ENCODE measurements at places on chromosomes 16 and 17.

GRCh38 chr16:73122604-73123391 is 74.9 kb upstream of the ZFHX3 start:
- DNase-seq = no peak

DNA sequence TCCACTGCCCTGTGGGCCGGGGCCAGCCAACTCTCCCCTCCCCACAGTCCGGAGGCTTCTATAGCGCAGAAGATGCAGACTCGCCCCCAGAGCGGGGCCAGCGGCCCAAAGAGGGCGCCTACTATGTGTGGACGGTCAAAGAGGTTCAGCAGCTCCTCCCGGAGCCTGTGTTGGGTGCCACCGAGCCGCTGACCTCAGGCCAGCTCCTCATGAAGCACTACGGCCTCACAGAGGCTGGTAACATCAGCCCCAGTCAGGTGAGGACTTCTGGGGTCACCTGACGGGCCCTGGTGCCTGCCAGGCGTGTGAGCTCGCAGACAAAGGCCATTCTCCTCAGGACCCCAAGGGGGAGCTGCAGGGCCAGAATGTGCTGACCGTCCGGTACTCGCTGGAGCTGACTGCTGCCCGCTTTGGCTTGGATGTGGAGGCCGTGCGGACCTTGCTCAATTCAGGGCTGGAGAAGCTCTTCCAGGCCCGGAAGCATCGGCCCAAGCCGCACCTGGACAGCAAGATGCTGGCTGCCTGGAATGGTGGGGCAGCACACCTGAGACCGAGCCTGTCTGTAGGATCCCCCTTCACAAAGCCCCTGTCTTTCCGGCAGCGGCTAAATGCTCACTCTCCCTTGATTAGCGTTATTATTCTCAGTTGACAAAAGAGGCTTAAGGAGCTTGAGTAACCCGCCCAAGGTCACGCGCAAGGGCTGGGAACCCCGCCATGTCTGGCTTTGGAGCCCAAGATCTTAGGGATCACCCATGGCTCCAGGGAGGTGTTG is 3.9 kb downstream of the SPATA20 start:
- no peak for DNase-seq

GRCh38 chr17:74493331-74493833 is 26.9 kb downstream of the CD300A start:
- DNase-seq = peak; percentile 16

DNA sequence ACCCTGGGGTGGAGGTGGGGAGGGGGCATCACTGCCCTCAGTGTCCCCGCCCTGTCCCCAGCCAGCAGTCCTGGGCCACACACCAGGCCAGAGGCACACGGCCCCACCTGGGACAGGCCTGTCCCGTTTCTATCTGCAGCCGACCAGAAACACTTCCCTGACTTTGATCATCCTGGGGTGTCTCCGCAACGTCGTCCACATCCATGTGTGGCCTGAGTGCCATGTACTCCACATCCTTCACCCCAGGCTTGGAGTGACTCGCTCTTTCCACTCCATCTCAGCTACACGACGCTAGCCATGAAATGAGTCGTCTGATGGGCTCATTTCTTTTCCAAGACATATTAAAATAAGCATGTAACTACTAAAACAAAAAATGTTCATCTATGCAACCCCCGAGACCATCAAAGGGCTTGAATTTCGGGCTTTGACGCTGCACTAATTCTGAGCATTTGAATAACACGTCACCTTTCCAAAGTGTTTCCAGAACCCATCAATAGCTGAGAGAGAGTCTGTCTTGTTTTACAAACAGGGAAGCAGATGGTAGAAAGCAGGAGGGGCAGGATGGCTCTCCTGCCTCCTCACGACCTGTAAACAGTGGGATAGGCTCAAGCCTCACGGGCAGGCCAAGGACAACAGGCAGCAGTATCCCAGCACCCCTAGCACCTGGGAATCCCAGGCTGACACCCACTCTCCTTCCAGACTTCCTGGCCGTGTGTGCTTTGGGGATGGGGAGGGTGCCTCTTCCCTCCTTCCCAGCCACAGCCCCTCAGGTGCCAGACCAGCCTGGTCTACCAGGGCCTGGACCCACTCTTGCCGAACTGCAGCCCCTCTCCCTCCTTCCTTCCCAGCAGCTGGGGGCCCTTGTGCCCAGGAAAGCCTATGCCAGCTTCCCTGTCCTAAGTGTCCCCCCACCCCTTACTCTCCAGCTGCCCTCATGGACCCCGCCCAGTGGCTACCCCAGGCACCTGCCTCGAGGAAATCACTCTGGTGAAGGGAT is 20.0 kb upstream of the RASD1 start:
- DNase-seq = no peak

GRCh38 chr17:56313201-56313600 is 159.9 kb downstream of the ANKFN1 start:
- no peak for DNase-seq

DNA sequence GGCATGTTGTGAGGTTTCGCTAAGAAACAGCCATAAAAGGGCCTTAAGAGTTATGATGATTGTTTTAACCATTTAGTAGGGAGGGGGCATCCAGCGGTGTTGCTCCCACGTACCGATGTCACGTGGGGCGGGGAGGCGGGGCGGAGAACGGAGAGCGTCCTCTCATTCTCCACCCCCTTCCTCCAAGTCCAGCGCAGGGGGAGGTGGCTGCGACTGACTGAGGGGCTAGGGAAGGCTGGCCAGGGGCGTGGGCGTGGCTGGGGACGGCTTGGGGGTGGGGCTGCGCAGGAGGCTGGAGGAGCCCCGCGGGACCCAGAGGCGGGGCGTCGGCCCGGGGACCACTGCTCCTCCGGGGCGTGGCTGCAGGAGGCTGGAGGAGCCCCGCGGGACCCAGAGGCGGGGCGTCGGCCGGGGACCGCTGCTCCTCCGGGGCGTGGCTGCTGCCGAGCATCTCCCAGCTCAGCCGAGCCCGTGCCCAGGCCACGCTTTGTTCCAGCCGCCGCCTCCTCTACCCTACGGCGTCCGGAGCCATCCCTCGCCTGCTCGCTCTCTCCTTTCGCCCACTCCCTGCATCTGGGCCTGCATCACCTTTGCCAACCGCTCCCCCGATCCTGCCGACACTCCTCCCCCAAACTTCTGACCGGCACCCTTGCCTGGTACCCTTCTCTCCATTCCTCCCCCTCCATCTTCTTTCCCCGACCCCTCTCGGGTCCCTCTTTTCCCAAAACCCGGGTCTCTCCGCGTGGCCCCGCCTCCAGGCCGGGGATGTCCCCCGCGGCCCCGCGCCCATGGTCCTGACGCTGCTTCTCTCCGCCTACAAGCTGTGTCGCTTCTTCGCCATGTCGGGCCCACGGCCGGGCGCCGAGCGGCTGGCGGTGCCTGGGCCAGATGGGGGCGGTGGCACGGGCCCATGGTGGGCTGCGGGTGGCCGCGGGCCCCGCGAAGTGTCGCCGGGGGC is at the start of gene SARM1:
Gene SARM1 (plus strand): TSS at position 450 of the 958 bp plus-strand sequence. CDS start 339 bp downstream, at position 789.
- DNase-seq = peak; percentile 80

DNA sequence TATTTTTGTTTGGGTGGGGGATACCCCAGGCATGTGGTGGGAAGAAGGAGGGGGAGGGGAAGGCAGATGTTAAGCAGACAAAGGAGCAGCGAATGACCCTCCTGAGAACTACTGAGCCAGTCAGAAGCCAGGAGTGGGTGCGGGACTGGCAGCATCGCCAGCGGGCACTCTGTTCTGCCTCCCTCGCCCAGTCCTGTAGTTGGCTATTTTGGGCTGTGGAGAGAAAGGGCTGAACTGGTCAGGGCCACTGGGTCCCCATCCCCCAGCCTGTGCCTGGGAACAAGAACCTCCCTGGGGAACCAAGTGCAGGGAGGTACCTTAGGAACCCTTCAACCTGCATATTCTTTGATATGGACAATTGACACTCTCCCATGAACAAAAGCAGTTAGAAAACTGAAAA is 6.4 kb downstream of the LRRC3C start:
- DNase-seq = no peak

DNA sequence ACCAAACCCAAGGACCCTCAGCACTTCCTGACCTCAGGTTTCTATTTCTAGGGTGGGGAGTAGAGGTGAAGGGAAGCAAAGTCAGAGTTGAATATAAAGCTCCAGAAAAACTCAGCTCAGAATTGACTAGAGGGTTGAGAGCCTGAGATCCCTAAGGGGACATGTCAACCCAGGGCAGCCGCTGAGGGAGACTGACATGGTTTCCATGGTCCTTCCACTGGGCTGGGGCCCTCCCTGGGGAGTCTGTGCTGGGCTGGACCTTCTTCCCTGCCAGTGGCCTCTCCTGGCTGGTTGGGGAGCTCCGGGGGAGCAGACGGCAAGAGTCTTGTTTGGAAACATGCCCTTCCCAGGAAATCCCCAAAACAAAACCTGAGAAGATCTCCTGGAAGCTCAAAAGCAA is 121.3 kb downstream of the METRNL start:
- no peak for DNase-seq

- DNase-seq = no peak
Observed at GRCh38 chr16:25176136-25176535, 40.6 kb upstream of the AQP8 start.

DNA sequence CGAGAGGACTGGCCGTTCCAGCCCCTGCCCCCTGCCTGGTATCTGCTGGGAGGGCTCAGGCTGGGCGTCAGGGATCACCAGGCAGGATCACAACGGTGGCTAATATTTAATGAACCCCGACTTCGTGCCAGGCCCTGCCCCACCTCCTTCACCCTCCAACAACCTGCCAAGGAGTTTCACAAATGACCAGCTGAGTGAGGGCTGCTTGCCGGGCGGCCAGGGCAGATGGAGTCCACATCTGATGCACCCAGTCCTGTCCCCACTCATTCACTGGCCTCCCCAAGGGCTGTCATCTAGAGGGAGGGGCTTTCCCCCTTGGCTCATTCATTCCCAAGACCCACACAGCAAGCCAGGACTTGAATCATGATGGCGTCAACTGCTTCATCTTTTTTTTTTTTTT is 17.5 kb downstream of the UBALD1 start:
- DNase-seq = no peak

- no peak for DNase-seq
Observed at GRCh38 chr16:22977294-22977697, 163.3 kb downstream of the HS3ST2 start.

GRCh38 chr17:773467-774312 is 8.4 kb downstream of the GLOD4 start:
- no peak for DNase-seq

DNA sequence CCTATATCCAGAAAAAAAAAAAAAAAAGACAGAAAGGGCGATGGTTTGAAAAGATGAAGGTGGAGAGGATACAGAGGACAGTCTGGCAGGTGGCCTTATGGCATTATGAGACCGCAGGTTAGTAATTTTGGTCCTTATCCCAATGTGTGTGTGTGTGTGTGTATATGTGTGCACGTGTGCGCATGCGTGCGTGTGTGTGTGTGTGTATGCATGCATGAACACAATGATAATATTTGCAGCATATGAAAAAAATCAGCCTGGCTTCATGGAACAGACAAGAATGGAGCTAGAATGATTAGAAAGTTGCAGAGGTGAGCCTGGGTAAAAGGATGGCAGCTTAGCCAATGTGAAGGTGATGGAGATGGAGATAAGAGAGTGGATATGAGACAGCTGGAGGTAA is 83.4 kb downstream of the LYRM1 start:
- DNase-seq = no peak

DNA sequence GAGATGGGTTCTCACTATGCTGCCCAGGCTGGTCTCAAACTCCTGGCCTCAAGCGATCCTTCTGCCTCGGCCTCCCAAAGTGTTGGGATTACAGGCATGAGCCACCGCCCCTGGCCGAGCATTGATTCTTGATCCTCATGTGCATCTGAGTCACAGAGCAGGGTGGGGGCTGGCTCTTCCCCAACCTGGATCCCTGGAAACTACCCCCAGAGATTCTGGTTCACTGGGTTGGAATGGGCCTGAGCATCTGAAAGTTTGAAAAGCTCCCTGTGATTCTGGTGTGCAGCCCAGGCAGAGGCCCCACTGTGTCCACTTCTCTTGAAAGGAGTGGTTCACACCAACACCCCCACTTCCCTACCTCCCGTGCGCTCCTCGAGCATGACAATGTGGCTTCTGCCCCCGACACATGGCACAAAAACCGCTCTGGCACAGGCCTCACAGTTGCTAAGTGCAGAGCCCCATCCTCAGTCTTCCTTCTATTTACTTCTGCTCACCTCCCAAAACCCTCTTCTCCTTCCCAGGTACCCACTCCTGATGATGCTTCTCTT is 4.6 kb downstream of the QPRT start:
- DNase-seq = no peak

DNA sequence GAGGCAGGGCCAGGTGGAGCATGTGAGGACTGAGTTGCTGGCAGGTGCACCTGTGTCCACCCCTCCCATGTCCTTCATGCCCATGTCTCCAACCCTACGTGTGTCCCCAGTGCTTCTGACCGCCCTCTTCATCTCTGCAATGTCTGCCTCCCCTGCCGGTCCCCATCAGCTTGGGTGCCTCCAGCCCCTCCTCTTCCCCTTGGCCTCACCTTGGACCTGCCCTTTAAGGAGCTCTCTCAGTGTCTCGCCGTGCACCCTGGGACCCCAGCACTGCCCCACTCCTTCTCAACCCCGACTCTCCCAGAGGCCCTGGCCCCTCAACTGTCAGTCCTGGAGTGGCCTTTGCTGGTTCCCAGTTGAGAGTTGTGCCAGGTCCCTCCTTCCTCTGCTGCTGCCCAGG is 15.0 kb downstream of the RIPOR1 start:
- DNase-seq = no peak

DNA sequence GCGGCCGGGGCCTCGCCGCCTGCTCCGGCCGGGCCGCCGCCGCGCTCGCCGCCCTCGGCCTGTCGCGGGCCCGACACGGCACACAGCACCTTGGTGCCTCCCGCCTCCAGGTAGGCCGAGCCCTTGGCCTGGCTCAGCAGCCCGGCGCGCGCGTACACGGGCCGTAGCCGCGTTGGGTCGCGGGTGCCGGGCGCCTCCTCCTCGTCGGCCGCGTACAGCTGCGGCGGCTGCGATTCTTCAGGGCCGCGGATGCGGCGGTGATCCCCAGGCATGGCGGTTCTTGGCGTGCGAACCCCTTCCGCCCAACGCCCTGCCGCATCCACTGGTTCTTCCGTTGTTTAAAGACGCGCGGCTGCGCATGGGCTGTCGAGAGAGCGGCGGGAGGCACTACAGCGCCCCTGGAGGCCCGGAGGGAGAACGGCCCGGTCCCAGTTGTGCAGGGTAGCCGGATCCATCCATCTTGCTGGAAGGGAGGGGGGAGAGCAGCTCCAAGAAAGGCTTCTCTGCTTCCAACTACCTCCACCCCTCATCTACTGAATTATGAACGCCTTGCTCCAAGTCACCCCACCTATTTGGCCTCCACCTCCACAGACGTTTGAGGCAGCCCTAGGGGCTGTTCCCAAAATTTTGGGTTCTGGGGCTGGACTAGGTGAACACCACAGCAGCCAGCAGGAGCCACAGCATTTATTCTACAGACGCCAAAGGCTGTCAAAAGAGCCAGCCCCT is at the start of gene EXOSC6:
Gene EXOSC6 (minus strand): TSS at position 312 of the 726 bp plus-strand sequence. CDS start 40 bp downstream, at position 272.
- peak; percentile 87 for DNase-seq

- DNase-seq = no peak
Observed at GRCh38 chr17:41803049-41804020, 8.4 kb downstream of the P3H4 start.

DNA sequence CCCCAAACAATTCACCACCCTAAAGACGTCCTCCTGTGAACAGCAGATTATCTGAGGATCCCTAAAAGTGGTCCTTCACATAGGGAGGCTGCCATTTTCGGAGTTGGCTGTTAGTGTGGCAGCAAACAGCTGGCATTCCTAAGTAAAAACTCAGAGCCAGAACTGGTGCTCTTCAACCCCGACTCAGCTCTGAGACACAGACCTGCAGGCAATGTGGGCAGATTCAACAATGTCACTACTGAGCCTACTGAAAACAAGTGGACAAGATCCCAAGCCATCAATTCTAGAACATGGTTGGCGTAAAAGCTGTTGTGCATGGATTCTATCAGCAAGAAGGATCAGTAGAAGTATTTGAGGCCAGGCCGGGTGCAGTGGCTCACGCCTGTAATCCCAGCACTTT is 247.2 kb downstream of the NTN1 start:
- DNase-seq = no peak

- DNase-seq = no peak
Observed at GRCh38 chr17:12826431-12826830, 37.1 kb downstream of the ARHGAP44 start.
